ENCODE measurements at places on chromosomes 16 and 17.

DNA sequence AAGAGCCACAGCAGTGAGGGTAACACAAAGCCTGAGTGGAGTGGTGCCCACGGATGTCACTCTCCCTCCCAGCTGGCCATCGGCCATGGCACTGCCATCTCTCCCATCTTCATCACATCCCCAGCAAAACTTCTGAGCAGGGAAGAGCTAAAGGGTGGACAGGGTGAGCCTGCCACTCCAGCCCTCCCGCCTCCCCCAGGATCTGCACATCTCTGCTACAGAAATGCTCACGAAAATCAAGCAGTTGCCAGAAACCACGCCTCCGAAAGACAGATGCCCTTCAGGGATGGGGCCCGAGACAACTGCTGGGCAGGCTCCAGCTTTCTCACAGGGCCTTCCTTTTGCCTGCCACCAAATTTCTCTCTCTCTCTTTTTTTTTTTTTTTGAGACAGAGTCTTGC is 3.6 kb downstream of the GRIN2C start:
- DNase-seq, result no peak

GRCh38 chr16:370979-371514 is 709 bp upstream of the MRPL28 start:
- no peak for DNase-seq

DNA sequence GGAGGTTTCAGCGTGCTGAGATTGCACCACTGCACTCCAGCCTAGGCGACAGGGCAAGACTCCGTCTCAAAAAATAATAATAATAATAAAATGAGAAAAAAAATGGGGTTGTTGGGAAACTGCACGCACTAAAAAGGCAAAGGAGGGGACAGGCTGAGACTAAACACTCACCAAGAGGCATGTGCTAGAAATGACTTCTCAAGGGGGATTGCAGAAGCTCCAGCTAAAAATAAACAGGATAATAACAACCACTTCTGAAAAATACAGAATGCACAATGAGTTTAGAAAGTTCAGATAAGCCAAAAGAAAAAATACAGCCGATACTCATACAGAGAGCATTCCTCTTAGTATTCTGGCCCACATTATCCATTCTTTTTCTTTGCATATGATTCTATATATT is 15.1 kb upstream of the TIMP2 start:
- DNase-seq, result no peak

GRCh38 chr17:82013341-82013740 is 9.3 kb downstream of the CENPX start:
- no peak for DNase-seq

DNA sequence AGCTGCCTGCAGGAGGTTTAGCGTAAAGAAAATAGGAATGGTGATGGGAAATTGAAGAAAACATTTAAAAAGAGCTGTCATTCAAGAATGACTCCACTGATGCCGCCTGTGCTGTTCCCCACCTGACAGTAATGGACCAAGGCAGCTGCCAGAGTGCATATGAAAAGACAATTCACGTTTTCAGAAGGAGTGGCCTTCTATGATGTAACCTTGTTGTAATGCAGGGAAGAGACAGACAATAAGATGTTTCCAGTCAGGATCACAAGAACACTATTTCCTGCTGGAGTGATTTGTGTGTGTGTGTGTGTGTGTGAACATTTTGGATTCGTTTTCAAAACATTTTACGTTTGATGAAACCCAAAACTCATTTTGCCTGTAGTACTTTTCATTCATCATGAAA is 203.7 kb downstream of the LGALS9B start:
- no peak for DNase-seq

- DNase-seq, result no peak
Measured at GRCh38 chr17:74512624-74513091, 18.6 kb downstream of the CD300LB start.

- DNase-seq, result no peak
Measured at GRCh38 chr16:76232704-76233103, 44.5 kb upstream of the CNTNAP4 start.

- DNase-seq, result no peak
Measured at GRCh38 chr17:6797718-6798351, 21.8 kb downstream of the FBXO39 start.

DNA sequence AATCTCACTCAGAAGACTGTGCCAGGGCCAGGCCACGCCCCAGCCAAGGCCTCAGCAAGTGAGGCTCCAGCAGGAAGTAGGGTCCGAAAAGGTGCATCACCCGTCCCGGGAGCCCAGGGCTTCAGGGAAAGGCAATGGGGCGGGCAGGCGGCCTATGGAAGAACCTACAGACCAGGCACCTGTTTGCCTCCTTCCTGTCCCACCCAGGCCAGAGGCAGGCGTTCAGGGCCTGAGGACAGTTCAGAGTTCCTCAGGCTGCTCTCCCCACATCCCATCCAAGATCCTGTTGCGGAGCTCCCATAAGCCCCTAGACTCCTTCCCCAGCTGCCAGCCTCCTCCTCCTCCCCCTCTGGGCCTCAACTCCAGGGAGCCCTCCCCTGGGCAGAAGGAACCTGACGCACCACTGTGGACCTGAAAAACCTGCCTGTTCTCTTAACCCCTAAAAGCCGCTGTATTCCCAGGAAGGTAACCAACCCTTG is 2.3 kb downstream of the CLUH start:
- DNase-seq, result no peak

- no peak for DNase-seq
Measured at GRCh38 chr16:69707920-69708683, 18.3 kb downstream of the NQO1 start.

DNA sequence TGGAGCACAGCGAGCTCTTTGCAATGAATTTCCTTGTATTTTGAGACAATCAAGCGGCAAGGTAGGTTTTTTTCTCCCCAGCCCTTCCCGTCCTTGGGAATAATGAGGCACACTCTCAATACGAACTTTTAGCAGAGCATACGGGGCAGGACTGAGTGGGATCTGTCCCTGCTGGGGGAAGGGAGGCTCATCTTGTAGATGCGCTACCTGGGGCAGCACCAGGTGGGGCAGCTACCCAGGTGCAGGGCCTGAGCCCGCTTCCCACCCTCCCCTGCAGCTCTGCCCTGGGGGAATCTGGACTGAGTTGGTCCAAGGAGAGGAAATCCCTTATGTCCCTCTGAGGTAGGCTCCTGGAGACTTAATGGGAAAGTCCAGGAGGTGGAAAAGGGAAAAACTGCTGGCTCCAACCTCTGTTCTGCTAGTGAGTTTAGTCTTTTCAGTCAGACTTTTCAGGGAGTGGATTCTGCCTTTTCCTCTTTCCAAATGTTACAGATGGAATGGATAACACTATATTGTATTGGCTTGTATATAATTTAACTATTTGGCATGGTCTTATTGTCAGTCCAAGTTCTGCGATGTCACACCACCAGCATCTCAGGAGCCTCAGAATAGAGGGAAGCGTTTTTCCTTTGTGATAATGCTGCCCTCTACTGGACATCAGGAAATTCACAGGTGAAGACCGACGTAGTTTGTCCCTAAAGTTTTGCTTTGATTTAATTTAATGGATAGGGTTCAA is 9.6 kb upstream of the CES1 start:
- no peak for DNase-seq

DNA sequence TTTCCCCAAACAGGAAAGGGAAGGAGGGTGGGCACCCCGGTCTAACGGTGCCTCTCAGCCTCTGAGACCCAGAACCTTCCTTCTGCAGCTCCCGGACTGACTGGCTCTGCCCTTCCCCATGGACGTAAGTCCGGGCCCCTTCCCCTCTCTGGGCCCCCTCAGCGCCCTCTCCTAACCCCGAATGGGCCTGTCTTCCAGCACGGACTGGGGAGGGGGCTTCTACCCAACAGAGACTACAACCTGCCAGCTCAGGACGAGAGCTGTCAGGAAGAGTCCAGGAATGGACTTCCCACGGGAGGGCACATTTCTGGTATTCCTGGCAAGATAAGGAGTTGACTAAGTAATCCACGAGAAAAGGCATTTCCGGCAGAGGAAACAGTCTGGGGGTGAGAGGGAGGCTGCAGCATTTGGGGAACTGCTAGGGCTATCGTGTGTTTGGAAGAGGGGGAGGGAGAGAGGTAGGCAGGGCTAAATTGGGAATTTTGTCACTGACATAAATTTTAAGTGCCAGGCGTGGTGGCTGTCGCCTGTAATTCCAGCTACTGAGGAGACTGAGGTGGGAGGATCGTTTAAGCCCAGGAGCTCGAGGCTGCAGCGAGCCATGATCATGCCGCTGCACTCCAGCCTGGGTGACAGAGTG is 12.1 kb upstream of the ALDOA start:
- no peak for DNase-seq

DNA sequence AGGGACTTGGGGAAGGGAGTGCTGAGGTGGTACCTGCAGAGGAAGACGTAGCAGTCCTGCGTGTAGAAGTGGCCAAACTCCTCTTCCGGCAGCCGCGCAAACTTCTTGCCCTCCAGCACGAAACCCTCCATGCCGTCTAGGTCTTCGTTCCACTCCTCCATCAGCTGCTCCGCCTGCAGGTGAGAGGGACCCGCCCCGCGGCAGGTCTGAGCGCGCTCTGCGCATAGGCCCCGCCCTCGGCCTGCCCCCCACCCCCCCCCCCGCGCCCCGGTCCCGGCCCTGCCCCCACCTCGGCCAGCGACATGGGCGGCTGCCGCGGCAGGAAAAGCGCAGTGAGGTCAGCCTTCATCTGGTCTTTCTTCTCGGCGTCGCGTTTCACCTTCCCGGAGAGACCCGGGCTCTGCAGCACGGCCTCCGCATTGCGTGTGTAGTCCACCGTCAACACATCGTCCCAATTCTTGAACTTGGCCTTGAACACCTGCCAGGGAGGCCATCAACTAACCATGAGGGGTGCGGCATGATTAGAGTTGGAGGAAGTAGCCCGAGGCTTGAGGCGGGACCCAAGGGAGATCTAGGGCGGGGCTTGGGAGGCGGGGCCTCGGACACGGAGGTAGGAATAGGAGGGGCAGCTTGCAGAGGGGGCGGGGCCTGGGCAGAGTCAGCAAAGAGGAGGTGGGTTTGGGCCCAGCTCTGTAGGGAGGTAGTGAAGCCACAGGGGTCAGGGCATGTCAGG is 11.5 kb downstream of the FLII start:
- no peak for DNase-seq

GRCh38 chr16:88466175-88466862 is 13.2 kb downstream of the ZFPM1 start:
- no peak for DNase-seq

DNA sequence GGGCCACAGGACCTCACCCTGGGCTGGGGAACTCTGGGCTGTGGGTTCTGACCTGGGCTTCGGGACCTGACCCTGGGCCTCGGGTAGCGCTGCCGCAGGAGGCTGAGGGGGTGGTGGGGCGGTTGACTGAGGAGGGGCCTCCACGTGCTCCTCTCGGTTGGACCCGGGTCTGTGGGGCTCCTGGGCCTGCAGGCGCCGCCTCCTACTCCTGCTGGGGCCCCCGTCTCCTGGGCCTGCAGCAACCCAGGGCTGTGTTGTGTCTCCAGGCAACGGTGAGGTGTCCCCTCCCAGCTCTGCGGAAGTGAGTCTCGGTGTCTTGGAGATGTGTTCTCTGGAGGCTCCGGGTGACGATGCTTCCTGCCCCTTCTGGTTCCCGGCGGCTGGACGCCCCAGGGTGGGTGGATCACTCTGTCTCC is 41.5 kb upstream of the GNG13 start:
- DNase-seq, result no peak

GRCh38 chr17:17675925-17676534 is 5.2 kb upstream of the RAI1 start:
- DNase-seq, result no peak

- no peak for DNase-seq
Measured at GRCh38 chr17:61250335-61250890, 149.2 kb upstream of the TBX2 start.

DNA sequence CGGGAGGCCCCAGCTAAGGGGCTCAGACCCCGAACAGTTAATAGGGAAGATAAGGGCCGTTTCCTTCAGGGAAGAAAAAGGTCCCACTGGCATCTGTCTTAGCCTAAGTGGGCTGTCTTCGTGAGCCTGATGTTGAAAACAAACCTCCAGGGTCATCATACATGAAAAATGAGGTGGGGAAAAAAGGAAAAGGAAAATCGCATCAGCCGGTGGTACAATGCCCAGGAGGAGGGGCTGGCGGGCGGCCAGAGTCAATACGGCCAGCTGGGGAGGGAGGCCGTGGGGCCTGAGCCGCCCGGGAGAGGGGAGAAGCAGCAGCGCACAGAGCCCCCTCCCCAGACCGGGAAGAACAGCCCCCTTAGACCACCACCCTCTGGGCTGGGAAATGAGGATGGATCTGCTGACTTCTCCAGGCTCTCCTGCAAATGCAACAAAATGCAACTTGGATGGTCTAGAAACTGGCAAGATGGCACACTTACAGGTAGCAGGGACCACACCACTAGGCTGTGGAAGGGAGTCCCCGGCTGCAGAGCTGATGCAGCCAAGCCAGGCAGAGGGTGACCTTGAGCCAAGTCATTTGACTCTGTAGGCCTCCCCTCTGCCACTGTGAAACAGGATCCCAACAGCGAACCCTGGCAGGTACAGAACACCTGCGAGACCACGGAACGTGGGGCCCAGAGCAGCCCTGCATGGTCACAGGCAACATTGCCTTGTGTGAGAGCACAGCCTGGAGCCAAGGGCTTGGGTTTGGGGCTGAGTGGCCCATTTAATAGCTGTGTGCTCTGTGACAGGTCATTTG is 448.5 kb downstream of the SOX9 start:
- DNase-seq, result no peak

GRCh38 chr17:2967515-2967914 is 95.9 kb downstream of the OR1D5 start:
- no peak for DNase-seq

- no peak for DNase-seq
Measured at GRCh38 chr16:2280981-2281542, 13.1 kb upstream of the RNPS1 start.

DNA sequence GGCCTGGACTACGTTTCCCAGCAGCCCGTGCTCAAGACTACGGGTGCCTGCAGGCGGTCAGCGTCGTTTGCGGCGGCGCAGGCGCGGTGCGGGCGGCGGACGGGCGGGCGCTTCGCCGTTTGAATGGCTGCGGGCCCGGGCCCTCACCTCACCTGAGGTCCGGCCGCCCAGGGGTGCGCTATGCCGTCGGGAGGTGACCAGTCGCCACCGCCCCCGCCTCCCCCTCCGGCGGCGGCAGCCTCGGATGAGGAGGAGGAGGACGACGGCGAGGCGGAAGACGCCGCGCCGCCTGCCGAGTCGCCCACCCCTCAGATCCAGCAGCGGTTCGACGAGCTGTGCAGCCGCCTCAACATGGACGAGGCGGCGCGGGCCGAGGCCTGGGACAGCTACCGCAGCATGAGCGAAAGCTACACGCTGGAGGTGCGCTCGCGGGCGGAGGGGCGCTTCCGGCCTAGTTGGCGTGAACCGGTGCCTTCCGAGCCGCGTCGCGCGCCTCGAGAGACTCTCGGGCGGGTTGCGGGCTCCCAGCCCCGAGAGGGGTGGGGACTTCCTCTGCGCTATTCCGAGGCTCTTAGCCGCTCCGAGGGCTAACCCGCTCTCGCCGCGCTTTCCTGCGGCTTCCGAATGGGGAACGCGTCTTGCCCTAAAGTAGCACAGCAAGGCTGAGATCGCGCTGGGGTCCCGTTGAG is at the start of gene RBL2:
Gene RBL2, plus strand, starts transcription at position 95 of the 689 bp plus-strand sequence. Its CDS starts 86 bp downstream, at position 181.
- peak; percentile 68 for DNase-seq

DNA sequence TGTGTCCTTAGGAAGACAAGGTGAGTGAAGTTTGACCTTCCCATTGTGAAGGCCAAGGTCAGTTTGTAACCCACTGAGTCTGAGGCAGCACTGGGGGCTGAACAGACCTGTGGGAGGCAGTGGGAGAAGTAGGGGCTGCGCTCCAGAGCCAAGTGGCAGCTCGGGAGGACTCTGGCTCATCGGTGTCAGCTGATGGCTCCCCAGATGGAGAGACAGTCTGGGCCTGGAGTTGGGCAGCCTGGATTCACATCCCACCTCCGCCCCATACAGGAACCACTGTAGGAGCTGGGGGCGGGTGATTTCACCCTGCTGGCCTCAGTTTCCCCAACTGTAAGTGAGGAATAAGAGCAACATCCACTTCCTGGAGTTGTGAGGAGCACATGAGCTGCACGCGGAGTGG is 128.4 kb downstream of the FOXL1 start:
- no peak for DNase-seq
